Vagina (tissue), 2 donors: ENCODE measurements at places on chromosomes 16 and 17.

GRCh38 chr17:67998466-67998865 lies 2.2 kb upstream of the C17orf58 start:
- no peak for DNase-seq

- DNase-seq, result no peak
These were observed 10.7 kb downstream of the SCGB1C2 start for GRCh38 chr17:147796-148740.

- DNase-seq, result no peak
These were observed 173.8 kb upstream of the IRX3 start for GRCh38 chr16:54460263-54460860.

- no peak for DNase-seq
These were observed 208.9 kb upstream of the WSCD1 start for GRCh38 chr17:5861246-5861645.

- DNase-seq, result no peak
These were observed 40.7 kb upstream of the STH start for GRCh38 chr17:45958307-45958706.

DNA sequence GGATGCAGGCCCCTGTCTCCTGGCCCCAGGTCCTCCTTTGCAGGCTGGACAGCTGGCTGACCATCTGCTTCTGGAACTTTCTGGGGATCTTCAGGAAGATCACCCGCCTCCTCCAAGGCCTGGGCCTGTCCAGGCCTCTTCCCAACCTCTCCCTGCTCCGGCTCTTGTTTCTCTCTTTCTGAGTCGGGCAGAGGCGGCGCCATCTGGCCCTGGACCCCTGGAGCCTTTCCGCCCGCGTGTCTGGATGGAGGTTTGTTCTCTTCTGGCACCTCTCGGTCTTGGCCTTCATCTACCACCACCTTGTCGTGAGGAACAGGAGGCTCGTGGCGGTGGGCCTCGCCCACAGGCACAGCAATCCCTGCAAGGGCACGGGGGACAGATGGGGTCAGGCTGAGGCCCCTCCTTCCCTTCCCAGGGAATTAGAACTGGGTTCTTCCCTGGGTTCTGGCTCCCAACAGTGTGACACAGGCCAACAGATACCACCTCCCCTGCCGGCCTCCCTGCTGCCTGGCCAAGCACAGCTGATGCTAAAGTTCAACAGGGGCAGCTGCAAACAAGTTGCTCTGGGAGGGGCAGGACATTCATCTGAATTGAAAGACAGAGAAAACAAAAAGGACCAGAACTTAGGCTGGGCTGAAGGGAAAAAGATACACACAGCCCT lies 13.3 kb downstream of the NDUFAF8 start:
- no peak for DNase-seq
